ENCODE measurements at places on chromosomes 2 and 18.

GRCh38 chr2:100391735-100392515 lies 25.5 kb downstream of the CHST10 start:
- DNase-seq, result no peak

GRCh38 chr18:33606621-33607020 lies 28.6 kb downstream of the ASXL3 start:
- DNase-seq, result no peak

DNA sequence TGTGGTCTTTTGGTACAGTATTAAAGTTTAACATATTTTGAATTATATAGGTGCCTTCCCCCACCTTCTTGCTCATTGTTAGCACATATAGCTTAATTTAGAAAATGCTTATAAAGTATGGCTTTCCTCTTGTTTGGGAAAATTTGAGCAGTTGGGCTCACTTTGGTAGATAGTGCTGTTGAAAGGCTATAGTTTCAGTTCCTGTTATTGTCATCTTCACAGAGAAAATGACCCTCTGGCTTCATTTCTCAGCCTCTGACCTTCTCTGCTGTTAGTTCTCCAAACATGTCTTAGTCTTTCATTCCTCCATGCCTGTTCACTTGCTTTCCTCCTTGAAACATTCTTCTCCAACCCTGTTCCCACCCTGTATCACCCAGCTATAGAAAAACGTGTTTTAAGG lies 200.6 kb downstream of the WDR7 start:
- no peak for DNase-seq

- DNase-seq, result no peak
Measured at GRCh38 chr2:96529376-96530143, 7.0 kb upstream of the ARID5A start.

GRCh38 chr2:214630402-214631045 lies 179.0 kb downstream of the BARD1 start:
- no peak for DNase-seq

- no peak for DNase-seq
Measured at GRCh38 chr2:43714164-43714563, 37.9 kb upstream of the C1GALT1C1L start.

- peak; percentile 41 for DNase-seq
Measured at GRCh38 chr2:54081574-54081973, 33.8 kb upstream of the ACYP2 start.

DNA sequence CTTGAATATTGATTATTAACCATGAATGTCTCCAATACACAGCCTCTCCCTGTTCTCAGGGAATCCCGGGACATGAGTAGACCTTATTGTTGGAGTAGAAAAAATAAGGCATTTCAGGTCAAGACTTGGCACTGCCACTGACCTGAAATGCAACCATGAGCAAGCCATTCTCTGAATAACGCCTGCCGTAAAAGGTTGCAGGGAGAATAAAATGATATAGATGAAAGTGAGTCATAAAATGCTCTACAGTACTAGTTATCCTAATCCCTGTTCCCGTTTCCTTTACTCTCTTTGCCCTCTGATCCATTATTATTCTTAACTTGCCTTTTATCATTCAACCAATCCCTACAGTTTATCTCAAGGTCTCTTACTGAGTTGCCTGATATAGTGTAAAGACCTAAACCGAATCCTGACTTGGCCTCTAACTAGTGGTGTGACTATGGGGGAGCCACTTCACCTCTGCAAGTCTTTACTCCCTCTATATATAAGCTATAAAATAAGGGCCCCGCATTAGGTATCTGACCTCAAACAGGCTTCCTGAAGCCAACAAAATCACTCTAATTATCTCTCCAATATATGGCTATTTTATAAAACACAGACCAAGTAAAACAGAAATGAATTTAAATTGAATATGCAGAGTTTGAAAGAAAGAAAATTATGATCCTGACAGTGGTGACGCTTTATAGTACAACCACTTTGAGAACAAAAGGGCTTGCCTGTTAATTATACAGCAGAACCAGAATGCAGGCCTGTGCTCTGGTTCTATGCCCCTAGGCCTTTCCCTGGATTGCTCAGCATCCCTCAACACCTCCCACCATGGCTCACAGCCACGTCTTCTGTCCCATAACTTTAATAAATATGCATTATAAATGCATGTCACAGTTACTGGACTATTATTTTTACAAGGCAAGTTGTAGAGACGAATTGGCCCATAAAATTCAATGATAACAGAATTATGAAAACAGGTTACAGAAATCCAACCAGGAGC lies 183.1 kb downstream of the STK39 start:
- DNase-seq, result no peak

GRCh38 chr18:29979881-29980280 lies 1062.7 kb downstream of the DSC3 start:
- no peak for DNase-seq
